NT2/D1 (cell line): ENCODE measurements at places on chromosomes 12 and 14.

GRCh38 chr12:67748743-67749040 lies 100.1 kb downstream of the DYRK2 start:
- no peak for DNase-seq

- DNase-seq: no peak
Measured at GRCh38 chr12:122978507-122978955, 1.9 kb upstream of the ARL6IP4 start.

- DNase-seq: no peak
Measured at GRCh38 chr14:73393375-73393774, 65.0 kb downstream of the NUMB start.

DNA sequence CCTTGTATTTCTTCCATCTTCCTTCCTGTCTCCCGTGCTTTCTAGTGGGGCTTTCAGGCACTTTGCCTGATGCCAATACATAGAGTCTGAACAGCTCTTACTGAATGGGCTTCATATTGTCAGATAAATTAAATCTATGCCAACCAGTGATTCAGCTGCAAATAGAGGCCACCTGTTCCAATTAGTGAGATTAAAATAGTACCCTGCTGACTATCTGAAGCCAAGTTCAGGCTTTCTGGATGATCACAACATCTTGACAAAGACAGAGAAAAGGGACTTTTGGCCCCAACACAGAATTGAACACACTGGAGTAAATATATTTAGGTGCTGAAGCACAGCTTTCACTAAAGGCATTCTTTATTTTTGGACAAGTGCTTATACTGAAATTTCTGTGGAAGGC lies 11.8 kb downstream of the TMCC3 start:
- no peak for DNase-seq

DNA sequence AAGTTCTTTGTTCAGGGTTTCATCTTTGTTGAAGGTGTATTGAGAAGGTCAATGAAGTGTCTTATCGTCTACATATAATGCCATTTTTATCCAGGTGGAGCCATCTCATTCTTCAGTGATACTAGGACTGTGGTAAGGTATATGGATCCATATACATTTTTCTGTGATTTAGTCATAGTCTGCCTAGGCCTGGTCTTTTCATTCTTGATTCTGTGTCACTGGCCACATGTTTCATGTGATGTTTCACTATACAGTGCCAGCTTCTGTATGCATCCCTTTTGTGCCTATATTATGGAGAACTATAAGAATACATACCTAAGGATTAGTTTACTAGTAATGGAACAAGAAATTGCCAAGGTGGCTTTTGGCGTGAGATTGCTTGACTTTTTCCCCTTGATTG lies 40.5 kb downstream of the VEZT start:
- no peak for DNase-seq

DNA sequence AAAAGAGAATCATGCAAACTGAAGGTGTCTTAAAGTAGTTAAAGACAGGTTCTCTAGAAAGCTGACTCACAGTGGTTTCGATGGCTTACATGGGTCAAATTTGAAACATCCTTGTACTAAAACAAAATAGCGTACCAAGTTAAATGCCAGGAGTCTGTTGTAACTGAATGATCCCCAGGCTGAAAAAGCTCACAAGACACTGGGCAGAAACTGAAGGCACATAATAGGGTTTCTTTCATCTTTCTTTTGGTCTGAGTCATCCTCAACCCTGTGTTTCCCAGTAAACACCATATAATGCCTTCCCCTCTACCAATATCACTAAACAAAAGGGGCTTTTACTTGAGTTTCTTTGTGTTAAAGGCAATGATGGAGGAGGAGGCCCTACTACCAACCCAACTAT lies 12.8 kb downstream of the ZFYVE1 start:
- DNase-seq: no peak

- peak; percentile 55 for DNase-seq
Measured at GRCh38 chr12:22684140-22685118, 59.5 kb downstream of the ETNK1 start.

- DNase-seq: no peak
Measured at GRCh38 chr14:99120526-99121318, 151.3 kb downstream of the BCL11B start.
